Epithelial cell of proximal tubule (primary cell): ENCODE measurements at places on chromosomes 3 and 15.

- no peak for DNase-seq
Measured at GRCh38 chr3:177333533-177334520, 136.5 kb upstream of the TBL1XR1 start.

DNA sequence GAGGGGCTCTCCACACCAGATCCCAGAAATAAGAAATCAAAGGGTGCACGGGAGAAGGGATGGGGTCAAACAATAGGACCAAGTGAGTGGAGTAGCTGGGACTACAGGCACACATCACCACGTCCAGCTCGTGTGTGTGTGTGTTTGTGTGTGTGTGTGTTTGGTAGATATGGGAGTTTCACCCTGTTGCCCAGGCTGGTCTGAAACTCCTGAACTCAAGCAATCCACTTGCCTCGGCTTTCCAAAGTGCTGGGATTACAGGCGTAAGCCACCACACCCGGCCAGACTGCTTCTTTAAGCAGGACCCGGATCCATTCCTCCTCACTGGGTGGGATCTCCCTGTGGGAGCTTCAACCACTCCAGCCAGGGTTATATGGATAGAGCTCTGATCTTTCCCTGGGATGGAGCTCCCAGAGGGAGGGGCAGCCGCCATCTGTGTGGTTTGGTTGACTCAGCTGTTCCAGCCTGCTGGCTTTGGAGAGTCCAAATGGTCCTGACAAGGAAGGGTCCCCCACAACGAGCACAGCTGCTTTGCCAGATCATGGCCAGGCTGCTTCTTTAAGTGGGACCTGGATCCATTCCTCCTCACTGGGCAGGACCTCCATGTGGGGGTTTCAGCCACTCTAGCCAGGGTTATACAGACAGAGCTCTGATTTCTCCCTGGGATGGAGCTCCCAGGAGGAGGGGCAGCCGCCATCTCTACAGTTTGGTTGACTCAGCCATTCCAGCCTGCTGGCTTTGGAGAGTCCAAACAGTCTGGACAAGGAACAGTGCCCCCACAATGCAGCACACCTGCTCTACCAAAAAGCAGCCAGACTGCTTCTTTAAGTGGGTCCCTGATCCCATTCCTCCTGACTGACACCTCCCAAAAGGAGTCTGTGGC lies 9.1 kb upstream of the AVEN start:
- no peak for DNase-seq

GRCh38 chr3:117706756-117707155 lies 997.2 kb downstream of the TUSC7 start:
- DNase-seq = no peak

- DNase-seq = no peak
Measured at GRCh38 chr3:50515565-50516439, 12.4 kb upstream of the CACNA2D2 start.

- no peak for DNase-seq
Measured at GRCh38 chr3:16253601-16254000, 11.1 kb downstream of the DPH3 start.

DNA sequence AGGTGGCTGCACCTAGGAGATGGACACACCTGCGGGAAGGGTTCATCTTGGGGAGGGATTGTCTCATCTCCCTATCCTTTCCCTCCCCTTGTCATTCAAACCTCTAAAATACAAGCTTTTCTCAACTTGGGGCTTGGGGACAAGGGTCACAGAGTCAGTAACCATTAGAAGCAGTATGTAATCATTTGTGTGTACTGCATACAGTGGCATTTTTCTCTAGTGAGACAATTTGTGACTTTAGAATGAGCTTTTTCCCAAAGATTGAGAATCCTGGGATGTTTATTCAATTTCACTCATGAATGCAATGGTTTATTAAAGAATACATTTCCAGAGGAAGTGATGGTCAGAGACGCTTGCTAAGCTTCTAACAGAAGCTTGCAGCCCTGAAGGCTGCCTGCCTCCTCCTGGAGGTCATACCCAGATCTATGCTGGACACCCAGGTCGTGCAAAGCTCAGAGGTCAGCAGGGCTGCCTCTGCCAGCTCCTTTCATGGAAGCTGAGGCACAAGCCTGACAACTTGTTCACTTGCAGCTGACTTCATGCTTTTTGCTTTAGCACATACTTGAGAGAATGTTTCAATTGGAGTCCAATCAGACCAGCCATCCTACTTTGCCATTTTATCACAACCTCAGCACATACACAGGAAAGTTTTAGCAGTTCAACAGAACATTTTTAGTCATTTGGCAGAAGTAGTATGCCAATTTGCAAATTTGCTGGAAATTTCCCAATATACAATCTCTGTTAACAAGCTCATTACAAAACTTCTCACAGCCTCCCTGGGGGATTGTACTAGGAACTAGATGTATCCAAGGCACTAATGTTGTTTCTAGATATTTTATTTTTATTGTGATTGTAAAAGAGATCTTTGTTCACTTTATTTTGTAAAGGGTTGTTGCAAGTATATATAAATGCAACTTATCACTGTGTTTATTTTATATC lies 25.6 kb upstream of the ALDH1L1 start:
- no peak for DNase-seq

DNA sequence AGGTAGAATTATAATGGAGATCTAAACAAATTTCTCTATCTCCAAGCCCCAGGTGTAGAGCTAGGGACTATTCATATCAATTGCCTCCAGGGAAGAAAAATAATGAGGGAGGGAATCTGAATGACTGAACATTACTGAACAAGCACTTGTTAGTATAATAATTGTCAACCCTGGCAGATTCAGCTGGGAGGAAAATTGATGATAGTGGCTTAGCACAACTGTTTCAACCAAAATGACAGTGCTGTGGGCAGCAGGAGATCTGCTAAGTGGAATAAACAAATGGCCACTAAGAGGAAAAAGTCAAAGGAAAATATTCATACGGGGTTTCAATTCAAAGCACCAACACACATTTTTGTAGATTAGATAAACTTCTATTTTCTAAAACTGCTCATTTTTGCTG lies 294.9 kb upstream of the ZNF385D start:
- DNase-seq = no peak

GRCh38 chr3:196220991-196221390 lies 4.7 kb downstream of the SLC51A start:
- DNase-seq = no peak
